ENCODE measurements at places on chromosomes 4 and X. TPM values are rescaled to one million over a fixed set of nuclear protein-coding genes. Genes with fewer than 3 reads are reported as not detected.

DNA sequence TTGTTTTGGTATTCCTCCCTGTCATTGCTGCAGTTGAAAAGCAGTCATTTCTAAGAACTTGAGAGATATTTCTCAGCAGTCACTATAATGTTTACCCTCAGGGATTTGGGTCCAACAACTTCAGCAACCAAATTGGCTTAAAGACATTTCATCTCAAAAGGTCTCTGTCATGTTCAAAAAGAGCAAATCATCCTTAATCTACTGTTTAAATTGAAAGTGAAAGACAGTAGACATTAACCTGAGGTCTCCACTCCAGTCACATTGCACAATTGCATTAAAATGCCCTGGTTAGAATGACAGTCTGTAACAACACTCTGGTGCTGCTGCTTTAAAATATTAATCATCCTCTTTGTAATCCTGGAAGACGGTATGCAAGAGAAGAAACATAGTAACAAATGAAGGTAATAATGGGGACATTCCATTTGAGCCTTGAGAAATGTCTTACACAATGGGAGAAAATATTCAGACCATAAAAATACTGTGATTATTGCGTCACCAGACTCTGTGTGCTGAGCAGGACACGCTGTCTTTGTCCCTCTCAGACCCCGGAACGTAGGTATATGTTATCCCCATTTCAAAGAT is 90.2 kb upstream of the UNC5C start:
- DNase-seq: no peak

GRCh38 chr4:147731580-147732517 is at the start of gene ARHGAP10:
ARHGAP10 (plus strand) TSS chr4:147732088; CDS start chr4:147732302, 214 bp downstream.
- DNase-seq: peak; percentile 74

DNA sequence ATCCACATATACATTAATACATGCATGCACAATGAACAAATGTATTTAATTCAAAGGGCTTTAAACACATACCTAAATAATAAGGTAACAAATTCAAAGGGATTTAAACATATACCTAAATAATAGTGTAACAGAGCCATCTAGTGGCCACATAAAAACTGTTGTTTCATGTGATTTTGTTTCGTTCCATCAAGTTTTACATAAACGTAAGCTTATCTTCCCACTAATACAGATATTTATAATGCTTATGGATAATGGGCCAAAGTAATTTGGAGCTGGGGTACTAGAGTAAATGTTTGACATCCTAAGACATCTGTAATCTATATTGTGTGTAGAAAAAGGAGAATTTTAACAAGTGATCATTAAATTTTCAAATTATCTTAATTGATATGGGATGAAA is 82.3 kb downstream of the PRSS12 start:
- DNase-seq: no peak

GRCh38 chr4:56183344-56183959 is 203.8 kb downstream of the AASDH start:
- DNase-seq: no peak

GRCh38 chr4:164378361-164378760 is 375.6 kb upstream of the SMIM31 start:
- no peak for DNase-seq

GRCh38 chrX:48667509-48667908 is 16.1 kb upstream of the WAS start:
- DNase-seq: no peak

UGT8 gene
- 72.8 TPM for total RNA-seq

DKK2 gene
- 1.2 TPM for total RNA-seq

SORBS2 gene
- total RNA-seq: 184 TPM

Measured in mucosa of gallbladder (tissue), 1 donor.